Cardiac muscle cell (in vitro differentiated cells and primary cell): ENCODE measurements at places on chromosomes 11 and 22. TPM values are rescaled to one million over a fixed set of nuclear protein-coding genes. Genes with fewer than 3 reads are reported as not detected.
A peak's percentile ranks its signal among the peaks of the same experiment; 100 is the strongest.

- H3K36me3 ChIP-seq = no peaks in the 10 kb centered on the region
- H3K27ac ChIP-seq = no peak overlapping the region
- no peaks in the 10 kb centered on the region for H3K4me1 ChIP-seq
Observed at GRCh38 chr11:117691218-117691514, 105.8 kb downstream of the DSCAML1 start.

Gene F2
- 0.27 TPM in 1 of 2 replicates, not detected in the other for polyA plus RNA-seq

DNA sequence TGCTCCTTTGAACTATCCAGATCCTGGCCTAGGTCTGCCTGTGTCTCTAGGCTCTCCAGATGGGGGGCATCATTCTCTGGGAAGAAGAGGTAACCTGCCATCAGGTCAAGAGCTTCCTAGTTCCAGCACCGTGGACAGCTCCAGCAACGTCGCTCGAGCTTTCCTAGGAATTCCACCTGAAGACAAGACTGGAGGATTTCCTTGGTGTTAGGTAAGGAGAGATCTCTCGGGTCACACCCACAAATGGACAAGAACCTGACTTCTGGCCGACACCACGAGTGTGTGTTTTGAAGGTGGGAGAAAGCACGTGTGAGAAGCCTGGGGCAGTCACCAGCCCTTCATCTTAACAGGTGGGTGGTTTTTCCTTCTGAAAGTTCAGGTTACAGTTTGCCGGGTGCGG lies 1.2 kb downstream of the PRG3 start:
- H3K36me3 ChIP-seq = no peaks in the 10 kb centered on the region
- H3K4me1 ChIP-seq = no peaks in the 10 kb centered on the region
- no peaks in the 10 kb centered on the region for H3K27me3 ChIP-seq
- peak; percentile 71 for DNase-seq
- no peak overlapping the region for H3K27ac ChIP-seq

DNA sequence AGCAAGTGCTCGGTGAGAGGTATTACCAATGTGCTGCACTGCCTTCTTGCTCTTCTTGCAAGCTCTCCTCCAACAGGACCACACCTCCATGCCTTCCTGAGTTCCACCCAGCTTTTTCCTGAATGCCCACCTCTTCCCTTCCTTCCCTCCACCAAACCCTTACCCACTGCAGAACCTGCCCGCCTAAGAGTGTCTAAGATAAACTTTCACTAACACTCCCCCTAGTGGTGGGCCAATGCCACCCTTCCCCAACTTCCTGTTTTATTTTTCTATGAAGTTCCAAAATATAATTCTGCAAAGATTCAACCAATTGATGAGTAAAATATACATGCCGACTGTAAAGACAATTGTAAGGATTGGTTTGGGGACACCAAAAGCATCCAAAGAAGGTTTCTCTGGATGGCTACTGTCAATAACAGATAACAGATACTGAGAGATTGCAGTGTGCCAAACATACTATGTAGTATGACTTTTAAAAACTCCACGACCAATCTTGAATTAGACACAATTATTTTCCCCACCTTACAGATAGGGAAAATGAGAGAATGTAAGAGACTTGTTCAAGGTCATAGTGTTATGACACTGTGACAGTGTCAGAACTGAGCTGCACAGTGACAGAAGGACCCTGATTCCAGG lies 38.6 kb upstream of the BMAL1 start:
- no peaks in the 10 kb centered on the region for H3K4me1 ChIP-seq
- H3K27ac ChIP-seq = no peak overlapping the region
- H3K4me3 ChIP-seq = no peak overlapping the region
- H3K27me3 ChIP-seq = no peaks in the 10 kb centered on the region
- peak; percentile 78 for DNase-seq
- no peaks in the 10 kb centered on the region for H3K36me3 ChIP-seq

- no peak overlapping the region for H3K4me3 ChIP-seq
- no peak for DNase-seq
- H3K27ac ChIP-seq = no peak overlapping the region
Observed at GRCh38 chr11:10409207-10409661, 45.8 kb upstream of the AMPD3 start.

DNA sequence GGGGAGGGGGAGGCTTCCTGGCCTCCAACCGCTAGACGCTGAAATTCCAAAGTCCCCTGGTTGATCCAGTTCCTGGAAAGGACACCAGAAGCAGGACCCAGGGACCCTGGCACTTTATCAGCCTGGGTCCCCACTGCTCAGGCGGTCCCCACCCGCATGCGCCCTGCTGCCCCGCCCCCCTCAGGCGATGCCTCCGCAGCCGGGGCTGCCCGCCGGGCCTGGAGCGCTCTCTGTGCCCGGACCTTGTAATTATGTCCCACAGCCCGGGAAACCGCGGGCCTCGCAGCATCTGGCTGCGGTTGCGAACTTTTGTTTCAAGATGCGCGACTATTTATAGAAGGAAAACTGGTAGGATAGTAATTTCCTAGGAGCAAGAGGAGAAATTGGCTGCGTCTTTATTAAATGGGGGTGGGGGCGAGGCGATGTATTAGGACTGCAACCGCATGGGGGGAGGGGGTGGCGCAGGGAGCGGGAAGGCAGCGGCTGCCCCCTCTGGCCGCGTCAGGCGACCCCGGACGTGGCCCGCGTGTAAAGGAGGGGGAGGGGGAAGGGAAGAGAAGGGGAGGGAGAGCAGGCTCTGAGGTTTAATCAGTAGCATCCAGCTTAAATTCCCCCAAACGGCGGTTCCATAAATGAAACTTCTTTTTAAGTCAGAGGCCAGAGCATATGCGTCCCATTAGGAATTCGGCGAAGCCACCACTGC lies 6.1 kb downstream of the WNT7B start:
- no peak for DNase-seq
- H3K4me3 ChIP-seq = peak overlapping the region; percentile 16
- H3K4me1 ChIP-seq = peaks cover 9% of the 10 kb centered on the region
- H3K36me3 ChIP-seq = no peaks in the 10 kb centered on the region

GRCh38 chr11:86204356-86204755 lies 40.2 kb upstream of the EED start:
- peaks cover 4% of the 10 kb centered on the region for H3K27me3 ChIP-seq
- H3K27ac ChIP-seq = no peak overlapping the region
- DNase-seq = no peak
- H3K4me3 ChIP-seq = no peak overlapping the region

- H3K27me3 ChIP-seq = peaks cover 18% of the 10 kb centered on the region
- no peak for DNase-seq
- H3K4me3 ChIP-seq = no peak overlapping the region
Observed at GRCh38 chr11:114270531-114271270, 25.5 kb upstream of the NNMT start.

Gene THAP7
- 47.5 and 49.7 TPM in 2 replicates for polyA plus RNA-seq

GRCh38 chr22:37001826-37002225 lies 17.4 kb downstream of the TST start:
- H3K36me3 ChIP-seq = no peaks in the 10 kb centered on the region
- H3K27ac ChIP-seq = no peak overlapping the region
- no peak overlapping the region for H3K4me3 ChIP-seq
- H3K27me3 ChIP-seq = no peaks in the 10 kb centered on the region
- no peak for DNase-seq

DNA sequence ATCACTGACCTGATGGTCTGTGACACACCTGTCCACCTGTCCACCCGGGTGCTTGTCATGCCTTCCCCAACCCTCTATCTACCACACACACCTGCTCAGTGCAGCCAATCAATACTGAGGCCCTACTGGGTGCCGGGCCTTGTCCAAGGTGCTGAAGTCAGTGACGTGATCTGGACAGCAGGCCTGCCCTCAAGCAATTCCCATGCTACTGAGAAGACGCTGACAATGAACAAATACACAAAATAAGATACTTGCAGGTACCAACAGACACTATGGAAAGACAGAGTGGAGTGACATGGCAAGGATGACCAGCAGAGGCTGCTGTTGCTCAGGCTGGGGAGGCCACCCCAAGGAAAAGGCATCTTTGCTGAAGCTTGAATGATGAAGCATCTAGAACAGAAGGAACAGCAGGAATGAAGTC lies 21.2 kb downstream of the PLAAT3 start:
- no peaks in the 10 kb centered on the region for H3K36me3 ChIP-seq
- peak; percentile 59 for DNase-seq
- H3K27ac ChIP-seq = no peak overlapping the region
- no peaks in the 10 kb centered on the region for H3K27me3 ChIP-seq

DNA sequence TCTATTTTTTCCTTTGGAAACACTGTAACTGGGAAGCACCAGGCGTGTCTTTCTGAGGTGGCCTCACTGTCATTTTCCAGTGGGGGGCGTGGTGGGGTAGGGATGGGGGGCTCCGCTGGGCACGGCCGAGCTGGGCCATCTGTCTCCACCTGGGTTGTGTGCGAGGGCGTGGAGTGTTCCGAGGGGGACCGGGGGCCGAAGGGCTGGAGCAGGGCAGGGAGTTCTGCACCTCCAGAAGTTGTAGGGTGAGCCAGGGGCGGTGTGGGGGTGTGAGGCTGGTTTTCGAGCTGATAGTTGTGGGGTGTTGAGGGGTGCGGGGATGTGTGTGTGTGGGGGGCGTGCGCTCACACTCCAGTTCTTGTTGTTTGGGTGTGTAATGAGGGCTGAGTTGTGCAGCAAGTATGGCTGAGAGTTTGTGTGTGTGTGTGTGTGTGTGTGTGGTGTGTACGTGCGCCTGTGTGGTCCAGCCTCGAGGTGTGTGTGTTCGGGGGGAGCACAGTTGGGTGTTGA lies 10.8 kb downstream of the YPEL4 start:
- H3K4me3 ChIP-seq = peak overlapping the region; percentile 92
- no peaks in the 10 kb centered on the region for H3K27me3 ChIP-seq
- peak overlapping the region; percentile 100 for H3K27ac ChIP-seq
- DNase-seq = peak; percentile 41

GRCh38 chr11:95877291-95877690 lies 46.6 kb downstream of the MTMR2 start:
- H3K4me1 ChIP-seq = no peaks in the 10 kb centered on the region
- H3K4me3 ChIP-seq = no peak overlapping the region
- no peak for DNase-seq
- peaks cover 4% of the 10 kb centered on the region for H3K36me3 ChIP-seq
- H3K27me3 ChIP-seq = no peaks in the 10 kb centered on the region

DNA sequence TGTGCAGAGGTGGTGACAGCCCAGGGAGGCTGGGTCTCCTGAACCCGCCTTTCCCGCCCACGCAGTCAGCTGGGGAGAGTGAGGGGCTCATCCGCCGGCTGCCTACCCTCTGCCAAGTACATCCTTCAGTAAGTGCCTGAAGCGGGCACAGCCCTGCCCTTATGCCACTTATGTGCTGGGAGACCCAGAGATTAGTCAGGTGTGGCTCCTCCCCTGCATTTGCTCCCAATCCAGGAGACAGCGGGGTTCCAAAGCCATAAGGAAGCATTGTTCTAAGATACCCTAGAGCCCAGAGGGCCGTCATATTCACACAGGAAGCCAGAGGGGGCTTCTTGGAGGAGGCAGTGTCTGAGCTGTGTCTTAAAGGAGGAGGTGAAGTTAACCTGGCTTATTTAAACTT lies 5.8 kb upstream of the PPP6R3 start:
- DNase-seq = no peak
- no peaks in the 10 kb centered on the region for H3K27me3 ChIP-seq
- H3K4me1 ChIP-seq = no peaks in the 10 kb centered on the region
- H3K4me3 ChIP-seq = no peak overlapping the region

Gene BACE1
- polyA plus RNA-seq = 9.8 and 13.4 TPM in 2 replicates

- H3K27ac ChIP-seq = no peak overlapping the region
- no peaks in the 10 kb centered on the region for H3K4me1 ChIP-seq
- H3K4me3 ChIP-seq = no peak overlapping the region
Observed at GRCh38 chr11:22049276-22049675, 143.6 kb upstream of the ANO5 start.

Gene NXPE1
- polyA plus RNA-seq = not detected in 2 replicates

DNA sequence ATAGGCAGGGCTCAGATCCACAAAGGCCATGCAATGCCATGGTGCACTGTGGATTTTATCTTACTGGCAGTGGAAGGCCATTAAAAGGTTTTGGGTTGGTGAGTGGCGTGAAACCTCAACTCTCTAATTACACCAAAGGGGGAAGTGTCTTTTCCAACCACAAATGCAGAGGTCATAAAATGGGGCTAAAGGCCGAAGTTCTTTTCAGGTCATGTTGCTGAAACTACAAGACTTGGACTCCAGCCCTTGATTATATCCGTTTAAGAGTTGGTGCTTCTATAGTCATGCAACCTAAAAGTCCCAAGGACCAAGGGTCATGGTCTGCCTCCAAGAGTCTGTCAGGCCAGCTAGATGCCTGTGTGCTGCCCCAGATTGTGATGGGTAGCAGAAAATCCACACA lies 434.3 kb downstream of the RAB38 start:
- H3K27ac ChIP-seq = no peak overlapping the region
- no peaks in the 10 kb centered on the region for H3K27me3 ChIP-seq
- no peaks in the 10 kb centered on the region for H3K4me1 ChIP-seq

GRCh38 chr11:77173494-77173893 lies 45.4 kb downstream of the MYO7A start:
- H3K27me3 ChIP-seq = no peaks in the 10 kb centered on the region
- H3K4me3 ChIP-seq = no peak overlapping the region
- no peaks in the 10 kb centered on the region for H3K36me3 ChIP-seq
- no peak for DNase-seq
- peaks cover 7% of the 10 kb centered on the region for H3K4me1 ChIP-seq

Gene MED17
- polyA plus RNA-seq = 28.7 and 37.8 TPM in 2 replicates

GRCh38 chr11:46725338-46726205 lies 6.6 kb downstream of the F2 start:
- no peaks in the 10 kb centered on the region for H3K27me3 ChIP-seq
- no peak for DNase-seq
- no peaks in the 10 kb centered on the region for H3K4me1 ChIP-seq
- no peak overlapping the region for H3K27ac ChIP-seq

GRCh38 chr11:93054881-93055280 lies 85.4 kb downstream of the MTNR1B start:
- H3K4me1 ChIP-seq = peaks cover 14% of the 10 kb centered on the region
- H3K36me3 ChIP-seq = no peaks in the 10 kb centered on the region
- H3K4me3 ChIP-seq = no peak overlapping the region
- peaks cover 24% of the 10 kb centered on the region for H3K27me3 ChIP-seq
- peak; percentile 89 for DNase-seq
- no peak overlapping the region for H3K27ac ChIP-seq

GRCh38 chr11:61120706-61121191 lies 18.5 kb downstream of the CD5 start:
- H3K4me1 ChIP-seq = no peaks in the 10 kb centered on the region
- H3K36me3 ChIP-seq = no peaks in the 10 kb centered on the region
- no peak overlapping the region for H3K4me3 ChIP-seq
- H3K27me3 ChIP-seq = no peaks in the 10 kb centered on the region

DNA sequence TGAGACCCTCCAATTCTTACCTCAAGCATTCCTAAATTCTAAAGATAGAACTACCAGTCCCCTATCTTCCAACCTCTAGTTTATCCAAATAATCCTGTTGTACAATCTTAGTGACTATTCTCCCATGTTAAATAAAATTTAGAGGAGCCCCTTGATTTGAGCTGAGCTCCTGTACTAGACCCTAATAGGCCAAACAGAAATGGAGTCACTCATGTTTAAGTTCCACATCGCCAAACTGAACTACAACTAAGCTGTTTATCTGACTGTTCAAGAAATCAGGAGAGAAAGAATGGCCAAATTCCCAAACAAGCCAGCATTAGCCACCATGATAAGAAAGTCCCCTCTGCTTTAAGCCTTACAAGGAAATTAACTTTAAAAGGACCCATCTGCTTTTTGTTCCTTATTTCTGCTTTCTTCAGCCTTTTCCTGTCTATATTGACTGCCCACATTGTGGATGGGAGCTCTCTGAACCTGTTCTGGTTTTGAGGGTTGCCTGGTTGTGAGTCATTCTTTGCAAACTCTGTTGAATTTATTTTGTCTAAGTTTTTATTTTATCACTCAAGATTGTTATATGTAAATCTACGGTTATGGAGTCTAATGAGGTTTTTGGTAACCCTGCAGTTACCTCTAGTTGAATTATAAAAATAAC lies 90.4 kb downstream of the TTC28 start:
- no peak overlapping the region for H3K4me3 ChIP-seq
- H3K27me3 ChIP-seq = no peaks in the 10 kb centered on the region
- H3K4me1 ChIP-seq = peaks cover under 1% of the 10 kb centered on the region
- peak overlapping the region; percentile 12 for H3K27ac ChIP-seq
- H3K36me3 ChIP-seq = no peaks in the 10 kb centered on the region
- no peak for DNase-seq

Gene MPZL3
- polyA plus RNA-seq = 0.07 TPM in 1 of 2 replicates, not detected in the other
